ENCODE measurements at places on chromosomes 1 and 21.

- no peak for DNase-seq
Observed at GRCh38 chr1:39395357-39395831, 96.0 kb upstream of the BMP8A start.

- no peak for DNase-seq
Observed at GRCh38 chr1:37861151-37861550, 1.8 kb upstream of the MTF1 start.

GRCh38 chr1:227886993-227887696 lies 60.6 kb downstream of the WNT9A start:
- DNase-seq: peak; percentile 35

- DNase-seq: no peak
Observed at GRCh38 chr1:46961066-46961758, 19.9 kb upstream of the CYP4A11 start.

DNA sequence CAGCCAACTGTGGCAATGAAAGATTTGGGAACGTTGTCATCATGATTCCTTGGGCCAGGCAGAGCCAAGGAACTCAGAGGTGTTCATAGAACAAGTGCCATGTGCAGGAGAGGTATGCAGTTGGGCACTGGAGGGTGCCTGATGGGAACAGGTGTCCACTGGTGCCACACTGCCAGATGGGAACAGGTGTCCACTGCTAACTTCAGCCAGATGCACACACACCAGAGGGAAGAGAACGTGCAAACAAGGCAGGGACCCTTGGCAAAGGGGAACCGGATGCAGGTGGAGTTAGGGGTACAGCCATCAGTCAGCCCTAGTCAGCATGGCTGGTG lies 13.5 kb downstream of the OLFML2B start:
- no peak for DNase-seq

- DNase-seq: no peak
Observed at GRCh38 chr21:41483415-41483814, 24.5 kb downstream of the TMPRSS2 start.

- DNase-seq: no peak
Observed at GRCh38 chr1:231926340-231926739, 299.8 kb downstream of the DISC1 start.

- no peak for DNase-seq
Observed at GRCh38 chr1:113659556-113659955, 99.7 kb downstream of the PHTF1 start.

- DNase-seq: peak; percentile 51
Observed at GRCh38 chr1:2528966-2529783, 888 bp downstream of the HES5 start.

- no peak for DNase-seq
Observed at GRCh38 chr1:1176931-1177330, 3.3 kb downstream of the TTLL10 start.

GRCh38 chr21:37849506-37850102 lies 66.7 kb downstream of the KCNJ6 start:
- no peak for DNase-seq

GRCh38 chr21:36047139-36047538 lies 13.2 kb downstream of the SETD4 start:
- no peak for DNase-seq

DNA sequence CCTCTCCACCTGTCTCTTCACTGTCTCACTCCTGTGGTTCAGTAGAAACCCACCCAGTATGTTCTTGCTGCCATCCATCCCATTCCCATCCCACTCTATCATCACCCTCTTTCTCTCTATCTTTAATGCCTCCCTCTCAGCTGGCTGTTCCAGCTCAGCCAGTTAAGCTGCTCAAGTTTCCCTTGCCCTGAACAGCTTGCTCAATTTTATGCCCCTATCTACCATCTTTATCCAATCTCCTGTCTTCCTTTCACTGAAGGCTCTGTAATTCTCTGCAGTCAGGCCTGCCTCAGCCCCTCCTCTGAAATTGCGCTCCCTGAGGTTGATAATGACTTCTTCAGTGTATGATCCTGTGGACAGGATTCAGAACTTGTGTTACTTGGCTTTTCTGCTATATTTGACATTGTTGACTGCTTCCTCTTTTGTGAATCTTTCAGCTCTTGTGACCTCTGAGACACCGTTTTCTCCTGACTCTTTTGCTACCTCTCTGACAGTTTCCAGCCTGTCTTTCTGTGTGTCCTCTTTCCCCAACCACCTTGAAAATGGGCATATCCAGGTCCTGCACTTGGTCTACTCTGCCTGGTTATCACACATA lies 13.9 kb upstream of the BCAR3 start:
- DNase-seq: no peak

DNA sequence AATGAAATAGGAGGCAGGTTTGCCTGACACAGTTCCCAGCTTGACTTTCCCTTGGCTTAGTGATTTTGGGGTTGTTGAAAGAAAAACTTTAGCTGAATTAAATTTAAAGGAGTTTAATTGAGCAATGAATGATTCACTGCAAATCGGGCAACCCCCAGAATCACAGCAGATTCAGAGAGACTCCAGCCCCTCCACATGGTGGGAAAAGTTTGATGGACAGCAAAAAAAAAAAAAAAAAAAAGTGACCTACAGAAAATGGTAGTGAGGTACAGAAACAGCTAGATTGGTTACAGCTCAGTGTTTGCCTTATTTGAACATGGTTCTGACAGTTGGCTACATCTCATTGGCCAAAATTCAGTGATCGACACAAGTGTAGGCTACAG lies 12.6 kb upstream of the IFNAR2 start:
- DNase-seq: no peak

DNA sequence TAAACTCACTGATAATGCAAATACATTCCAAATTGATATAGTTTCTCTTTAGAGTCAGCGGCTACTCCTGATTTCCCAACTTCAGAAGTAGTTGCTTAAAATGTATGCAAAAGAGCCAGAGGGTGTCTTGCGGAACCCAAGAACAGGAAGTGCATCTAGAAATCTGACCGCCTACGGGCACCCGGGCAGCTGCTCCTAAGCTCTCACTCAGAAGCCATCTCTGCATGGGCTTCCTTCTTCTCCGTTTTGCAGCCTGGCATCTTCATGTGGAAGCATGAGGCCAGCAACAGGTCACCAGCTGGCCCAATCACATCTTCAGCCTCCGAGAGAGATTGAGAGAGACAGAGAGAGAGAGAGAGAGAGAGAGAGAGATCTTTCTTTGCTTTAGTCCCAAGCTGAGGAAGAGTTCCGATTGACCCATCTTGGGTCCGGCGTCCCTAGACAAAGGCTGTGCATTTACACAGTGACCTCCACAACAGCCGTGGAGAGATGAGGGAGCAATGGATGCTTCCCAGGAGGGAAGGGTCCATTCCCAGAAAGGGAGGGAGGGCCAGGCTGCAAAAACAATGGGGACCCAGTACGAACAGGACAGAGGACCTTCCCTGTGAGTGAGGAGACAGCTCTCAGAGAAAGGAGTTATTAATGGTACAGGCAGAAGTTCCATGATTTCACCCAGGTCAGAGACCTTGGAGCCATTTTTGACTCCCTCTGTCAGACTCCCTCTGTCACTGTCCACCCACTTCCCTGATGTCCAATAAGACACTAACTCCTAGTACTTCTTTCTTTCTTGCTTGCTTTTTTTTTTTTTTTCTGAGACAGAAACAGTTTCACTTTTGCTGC lies 28.2 kb upstream of the SLC30A1 start:
- no peak for DNase-seq

GRCh38 chr1:100606438-100606837 lies 68.5 kb downstream of the GPR88 start:
- no peak for DNase-seq

- DNase-seq: no peak
Observed at GRCh38 chr21:44867999-44868700, 5.3 kb downstream of the PTTG1IP start.

DNA sequence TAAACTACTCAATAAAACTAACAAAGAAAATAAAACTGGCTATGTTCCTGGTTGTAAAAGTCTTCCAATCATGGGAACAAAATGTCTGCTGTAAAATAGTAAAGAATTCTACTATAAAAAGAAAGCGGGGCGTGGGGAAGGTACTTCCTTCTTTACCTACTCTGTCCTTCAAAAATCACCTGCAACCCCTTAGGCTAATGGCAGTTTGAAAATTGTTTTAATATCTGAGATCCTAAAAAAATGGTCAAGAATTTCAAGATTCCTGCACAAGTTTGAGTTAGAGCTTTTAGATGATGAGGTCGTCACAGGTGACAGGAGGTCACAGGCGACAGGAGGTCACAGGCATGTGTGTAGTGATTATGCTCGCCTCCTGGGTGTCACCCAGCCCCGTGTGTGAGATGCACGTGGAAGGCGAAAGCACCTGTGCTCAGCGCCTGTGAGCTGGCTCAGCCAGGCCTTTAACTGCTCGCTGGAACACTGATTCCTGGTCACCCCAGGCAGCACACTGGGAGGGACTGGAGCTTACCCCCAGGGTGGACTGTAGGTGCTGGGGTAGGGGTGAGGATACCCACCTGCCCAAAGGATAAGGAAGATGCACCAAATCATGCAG lies 18.6 kb upstream of the TMPRSS2 start:
- DNase-seq: no peak

DNA sequence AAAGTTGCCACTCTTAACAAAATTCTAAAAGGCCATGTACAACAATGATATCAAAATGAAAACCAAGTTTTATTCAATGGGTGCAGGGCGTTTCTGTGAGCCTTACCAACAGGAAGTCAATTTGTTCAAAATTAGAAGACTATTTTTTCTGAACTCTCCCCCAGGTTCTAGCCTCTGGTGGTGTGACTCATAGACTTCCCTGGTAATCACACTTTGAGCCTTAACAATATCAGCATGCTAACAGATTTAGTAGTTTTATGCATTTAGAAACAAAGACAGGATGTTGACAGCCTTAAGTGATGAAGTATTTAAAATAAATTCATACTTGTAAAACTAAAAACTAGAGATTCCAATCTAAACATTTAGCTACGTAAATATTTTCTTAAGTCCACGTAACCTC lies 88.4 kb downstream of the LRRC8C start:
- DNase-seq: no peak

DNA sequence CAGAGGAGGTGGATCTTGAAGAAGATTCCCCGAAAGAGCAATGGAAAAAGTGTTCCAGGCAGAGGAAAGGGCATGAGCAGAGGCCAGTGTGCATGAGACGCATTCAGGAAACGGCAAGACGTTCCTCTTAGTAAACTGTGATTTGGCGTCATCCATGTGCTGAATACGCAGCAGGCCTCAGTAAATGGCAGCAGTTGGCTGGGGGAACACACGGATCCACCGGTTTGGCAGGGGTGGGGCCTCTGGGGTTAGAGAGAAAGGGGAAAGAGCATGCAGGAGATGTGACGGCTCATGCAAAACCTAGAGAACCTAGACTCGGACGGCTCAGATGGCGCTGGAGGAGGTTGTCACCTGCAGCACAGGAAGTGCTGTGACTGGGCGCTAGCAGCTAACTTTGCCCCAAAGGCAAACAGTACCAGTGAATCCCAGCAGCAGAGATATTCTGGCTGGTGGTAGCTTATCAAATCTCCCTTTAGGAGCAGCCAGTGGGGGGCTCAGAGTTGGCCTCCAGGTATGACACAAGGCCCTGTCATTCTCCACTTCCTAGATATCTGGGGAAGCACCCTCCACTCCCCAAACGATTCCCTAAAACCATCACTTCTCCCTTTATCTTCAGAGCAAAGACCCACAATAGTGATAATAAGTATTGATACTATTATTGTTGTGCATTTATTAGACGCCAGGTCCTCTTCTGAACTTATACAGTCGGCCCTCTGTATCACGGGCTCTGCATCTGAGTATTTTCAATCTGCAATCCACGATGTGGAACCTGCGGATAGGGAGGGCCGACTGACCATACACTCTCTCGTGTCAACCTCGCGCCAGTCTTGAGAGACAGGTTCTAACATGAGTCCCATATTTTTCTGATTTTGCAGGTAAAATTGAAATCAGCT lies 7.6 kb downstream of the LAPTM5 start:
- DNase-seq: peak; percentile 69

- DNase-seq: no peak
Observed at GRCh38 chr1:73744985-73745384, 453.0 kb downstream of the LRRIQ3 start.

- DNase-seq: no peak
Observed at GRCh38 chr1:78722521-78722920, 72.9 kb downstream of the IFI44 start.

- DNase-seq: no peak
Observed at GRCh38 chr21:31268090-31268489, 76.0 kb downstream of the TIAM1 start.

- DNase-seq: peak; percentile 83
Observed at GRCh38 chr1:114670083-114671010, 498 bp upstream of the DENND2C start.

- DNase-seq: no peak
Observed at GRCh38 chr1:188043536-188044245, 1214.9 kb downstream of the PLA2G4A start.

- no peak for DNase-seq
Observed at GRCh38 chr1:182707122-182707521, 22.7 kb upstream of the RGS8 start.

GRCh38 chr1:158675563-158676323 lies 10.8 kb downstream of the SPTA1 start:
- DNase-seq: no peak

DNA sequence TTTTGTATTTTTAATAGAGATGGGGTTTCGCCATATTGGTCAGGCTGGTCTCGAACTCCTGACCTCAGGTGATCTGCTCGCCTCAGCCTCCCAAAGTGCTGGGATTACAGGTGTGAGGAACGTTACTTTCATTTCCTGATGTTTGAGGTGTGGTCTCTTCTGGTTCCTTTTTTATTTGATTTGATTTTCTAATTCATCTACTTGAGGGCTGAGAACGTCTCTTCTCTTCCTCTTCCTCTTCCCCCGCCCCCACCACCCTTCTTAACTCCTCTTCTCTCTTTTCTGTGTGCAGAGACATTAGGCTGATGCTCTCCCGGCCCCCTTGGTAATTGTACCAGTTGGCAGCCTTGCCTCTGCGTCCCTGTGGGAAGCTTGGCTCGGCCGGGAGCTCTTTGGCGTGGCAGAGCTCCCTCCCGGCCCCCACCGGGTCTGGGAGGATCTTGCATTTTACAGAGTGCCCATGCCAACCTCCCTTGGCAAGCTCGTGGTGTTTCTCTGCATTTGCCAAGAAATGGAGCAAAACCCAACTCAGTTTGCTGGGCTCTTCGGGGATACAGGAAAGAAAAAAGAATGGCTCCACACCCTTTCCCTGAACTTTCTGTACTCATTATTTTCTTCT lies 19.9 kb downstream of the CRYAA start:
- DNase-seq: peak; percentile 14

DNA sequence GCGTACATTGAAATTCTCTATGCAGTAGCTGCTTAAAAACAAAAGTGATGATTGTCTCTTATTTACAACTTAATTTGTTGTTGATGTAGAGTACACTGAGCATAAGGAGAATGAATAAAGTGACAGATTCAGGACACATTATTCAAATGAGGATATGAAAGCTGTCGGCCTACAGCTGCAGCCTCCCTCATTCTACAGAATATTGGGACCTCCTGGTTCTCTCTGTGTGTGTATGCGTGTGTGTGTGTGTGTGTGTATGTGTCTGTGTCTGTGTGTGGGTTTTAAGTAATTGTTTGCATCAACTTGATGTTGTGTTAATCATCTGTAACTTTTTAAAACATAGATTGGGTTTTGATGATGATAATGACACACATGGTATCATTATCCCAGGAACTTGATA lies 17.9 kb downstream of the PROX1 start:
- no peak for DNase-seq

- DNase-seq: no peak
Observed at GRCh38 chr1:186518395-186518794, 57.5 kb upstream of the PDC start.

GRCh38 chr21:40143822-40144525 lies 276.7 kb downstream of the PCP4 start:
- DNase-seq: peak; percentile 40
